Tibial artery (tissue), 4 donors: ENCODE measurements at places on chromosomes 13 and 19.

GRCh38 chr13:71240911-71241310 is 626.1 kb downstream of the DACH1 start:
- DNase-seq, result no peak

DNA sequence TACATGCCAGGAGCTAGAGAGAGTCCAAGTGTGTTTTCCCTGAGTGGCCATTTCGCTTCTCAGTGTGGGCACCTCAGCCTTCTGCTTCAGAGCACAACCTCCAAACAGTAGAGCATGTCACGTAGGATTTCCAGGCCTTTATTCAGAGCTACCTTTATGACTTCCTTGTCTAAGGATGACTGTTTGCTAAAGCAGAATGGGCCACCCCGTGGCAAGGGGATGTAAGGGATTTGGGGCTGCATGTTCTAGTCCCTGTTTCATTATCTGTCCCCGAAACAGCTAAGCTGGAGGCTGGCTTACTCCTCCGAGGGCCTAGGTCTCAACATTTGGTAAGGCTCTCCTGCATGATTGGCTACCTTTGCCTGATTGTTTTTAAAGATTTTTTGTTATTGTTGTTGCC is 6.0 kb downstream of the RNASEH2B start:
- DNase-seq, result no peak

- DNase-seq, result no peak
Observed at GRCh38 chr13:111267205-111267604, 53.2 kb upstream of the TEX29 start.

GRCh38 chr13:95444006-95444730 is 108.4 kb upstream of the CLDN10 start:
- DNase-seq, result no peak

GRCh38 chr13:111253365-111253872 is 67.0 kb upstream of the TEX29 start:
- no peak for DNase-seq

DNA sequence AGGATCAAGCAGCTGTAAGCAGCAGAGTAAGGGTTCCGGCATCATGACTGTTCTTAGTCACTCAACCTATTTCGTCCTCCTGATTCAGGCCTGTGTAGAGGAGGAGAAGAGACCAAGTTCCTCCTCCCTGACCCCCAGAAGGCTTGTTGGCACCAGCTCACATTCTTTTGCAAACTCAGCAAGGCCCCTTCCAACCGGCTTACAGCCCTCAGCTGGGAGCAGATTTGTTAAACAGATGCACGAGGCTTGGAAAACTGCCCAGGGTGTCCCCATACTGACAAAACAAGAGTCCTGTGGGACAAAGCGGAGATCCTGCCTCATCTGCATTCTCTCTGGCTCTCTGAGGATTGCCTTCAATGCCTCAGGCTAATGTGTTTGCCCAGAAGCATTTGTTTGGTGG is 113.2 kb upstream of the SOX21 start:
- DNase-seq, result peak; percentile 78

- DNase-seq, result no peak
Observed at GRCh38 chr13:93922063-93922855, 557.2 kb downstream of the DCT start.

- DNase-seq, result no peak
Observed at GRCh38 chr13:20993661-20994440, 67.5 kb downstream of the LATS2 start.

DNA sequence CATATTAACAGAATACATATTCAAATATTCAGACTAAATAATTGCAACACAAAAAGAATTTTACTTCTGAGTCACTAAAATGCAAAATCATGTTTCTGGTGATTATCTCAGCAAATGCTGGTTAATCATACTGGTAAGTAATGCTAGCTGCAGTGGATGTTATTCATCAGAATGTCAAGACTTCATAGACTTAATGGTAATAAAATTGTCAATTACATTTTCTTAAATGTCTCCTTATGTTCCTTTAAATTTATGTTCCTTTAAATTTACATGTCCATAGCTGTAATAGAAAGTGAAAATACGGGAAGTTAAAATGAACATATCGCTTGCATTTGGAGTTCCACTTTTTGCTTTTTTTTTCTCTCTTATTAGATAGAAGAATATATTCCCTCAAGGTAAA is 853.0 kb downstream of the SLITRK6 start:
- DNase-seq, result no peak

DNA sequence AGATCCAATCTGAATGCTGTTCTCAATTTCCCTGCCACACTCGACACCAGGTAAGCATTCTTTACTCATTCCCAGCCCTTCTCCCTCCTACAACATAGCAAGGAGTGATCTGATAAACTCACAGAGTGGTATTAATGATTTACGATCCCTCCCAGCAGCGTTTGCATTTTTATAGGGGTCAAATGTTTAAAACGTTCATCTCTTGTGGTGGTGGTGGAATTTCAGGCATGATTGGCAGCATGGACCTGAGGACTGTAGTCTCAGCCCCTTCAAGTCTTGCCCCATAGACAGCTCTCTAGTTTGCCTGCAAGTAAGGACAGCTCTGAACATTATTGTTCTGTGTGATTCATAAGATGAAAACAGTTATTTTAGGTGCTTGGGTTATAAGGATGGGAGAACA is 565.7 kb downstream of the EFNB2 start:
- DNase-seq, result no peak

DNA sequence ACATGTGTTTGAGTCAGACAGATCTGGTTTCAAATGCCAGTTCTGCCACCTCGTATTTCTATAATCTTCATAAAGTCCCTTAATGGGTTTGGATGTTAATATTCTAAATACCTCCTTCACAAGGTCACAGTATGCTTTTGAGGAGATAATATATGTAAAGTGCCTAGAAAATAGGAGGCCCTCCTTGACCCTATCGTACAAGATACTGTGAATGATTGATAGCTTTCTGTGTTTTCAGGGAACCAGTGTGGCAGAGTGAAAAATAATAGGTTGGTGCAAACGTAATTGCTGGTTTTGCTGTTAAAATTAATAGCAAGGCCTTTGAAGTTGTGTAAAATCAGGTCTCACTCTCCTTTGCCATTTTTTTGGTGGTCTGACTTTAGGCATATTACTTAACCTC is 77.5 kb upstream of the SCEL start:
- no peak for DNase-seq

DNA sequence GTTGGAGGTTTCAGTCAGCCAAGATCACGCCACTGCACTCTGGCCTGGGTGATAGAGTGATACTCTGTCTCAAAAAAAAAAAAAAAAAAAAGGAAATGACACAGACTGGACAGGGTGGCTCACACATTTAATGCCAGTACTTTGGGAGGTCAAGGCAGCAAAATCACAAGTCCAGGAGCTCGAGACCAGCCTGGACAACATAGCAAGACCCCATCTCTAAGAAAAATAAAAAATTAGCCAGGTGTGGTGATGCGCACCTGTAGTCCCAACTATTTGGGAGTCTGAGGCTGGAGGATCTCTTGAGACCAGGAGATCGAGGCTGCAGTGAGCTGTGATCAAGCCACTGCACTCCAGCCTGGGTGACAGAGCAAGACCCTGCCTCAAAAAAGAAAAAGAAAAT is 22.6 kb upstream of the NAPA start:
- no peak for DNase-seq

DNA sequence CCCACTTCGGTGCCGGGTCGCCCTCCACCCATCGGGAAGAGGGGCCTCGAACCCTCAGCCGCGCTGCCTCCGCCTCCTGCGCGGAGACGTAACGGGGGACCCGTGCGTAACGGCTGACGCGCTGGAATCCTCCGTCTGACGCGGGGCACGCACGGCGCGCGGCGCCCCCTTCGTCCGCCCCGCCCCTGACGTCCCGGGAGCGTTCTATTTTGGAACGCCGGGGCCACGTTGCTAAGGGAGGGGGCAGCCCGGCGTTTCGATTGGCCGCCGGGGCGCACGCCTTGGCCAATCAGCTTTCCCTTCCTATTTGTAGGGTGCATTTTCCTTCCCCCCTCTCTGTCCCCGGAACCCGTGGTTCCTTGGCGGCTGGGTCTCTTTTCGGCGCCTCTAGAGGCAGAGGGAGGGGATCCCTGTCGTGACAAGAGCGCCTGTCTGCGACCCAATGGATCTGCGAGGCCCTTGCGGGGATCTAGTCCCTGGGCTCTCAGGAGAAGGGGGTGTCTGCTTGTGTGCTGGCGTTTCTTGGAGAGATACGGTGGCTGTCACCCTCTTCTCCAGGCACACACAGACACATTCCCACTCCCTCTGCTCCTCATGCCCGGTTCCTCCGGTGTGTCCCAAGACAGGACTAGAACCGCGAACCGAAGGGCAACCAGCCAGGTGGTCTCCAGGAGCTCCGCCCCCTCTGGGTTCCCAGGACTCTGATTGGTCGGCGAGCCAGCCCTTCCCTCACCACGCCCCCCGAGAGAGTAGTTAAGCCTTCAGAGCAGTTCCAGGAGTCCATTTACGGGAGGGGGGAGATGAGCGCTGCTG is 1.5 kb downstream of the FOSB start:
- DNase-seq, result peak; percentile 97

GRCh38 chr13:88932950-88933349 is 1261.8 kb downstream of the SLITRK5 start:
- DNase-seq, result no peak

GRCh38 chr13:48334534-48335127 is 31.1 kb downstream of the RB1 start:
- DNase-seq, result no peak

DNA sequence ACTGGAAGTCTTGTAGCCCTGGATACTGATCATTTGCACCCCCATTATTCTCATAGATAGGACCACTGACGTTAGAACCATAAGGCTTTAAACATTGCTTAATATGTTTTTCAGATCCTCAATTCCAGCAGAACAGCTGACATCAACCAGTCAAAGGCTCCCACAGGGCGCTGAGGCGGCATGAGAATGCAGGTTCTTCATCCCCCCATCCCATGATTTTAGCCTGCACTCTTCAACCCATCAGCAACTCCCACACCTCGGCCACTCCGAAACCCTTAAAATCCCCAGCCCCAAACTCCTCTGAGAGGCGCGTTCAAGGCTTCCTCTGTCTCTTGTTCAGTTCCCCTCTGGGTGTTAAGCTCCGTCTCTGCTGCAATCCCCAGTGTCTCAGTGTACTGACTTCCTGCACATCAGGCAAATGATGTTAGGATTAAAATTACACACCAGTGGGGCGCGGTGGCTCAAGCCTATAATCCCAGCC is 24.3 kb upstream of the LAMP1 start:
- no peak for DNase-seq

- no peak for DNase-seq
Observed at GRCh38 chr19:35742121-35742724, at the start of gene IGFLR1. TSS of gene IGFLR1 (minus strand) at chr19:35742452. CDS start at chr19:35741180, 1,272 bp downstream.

DNA sequence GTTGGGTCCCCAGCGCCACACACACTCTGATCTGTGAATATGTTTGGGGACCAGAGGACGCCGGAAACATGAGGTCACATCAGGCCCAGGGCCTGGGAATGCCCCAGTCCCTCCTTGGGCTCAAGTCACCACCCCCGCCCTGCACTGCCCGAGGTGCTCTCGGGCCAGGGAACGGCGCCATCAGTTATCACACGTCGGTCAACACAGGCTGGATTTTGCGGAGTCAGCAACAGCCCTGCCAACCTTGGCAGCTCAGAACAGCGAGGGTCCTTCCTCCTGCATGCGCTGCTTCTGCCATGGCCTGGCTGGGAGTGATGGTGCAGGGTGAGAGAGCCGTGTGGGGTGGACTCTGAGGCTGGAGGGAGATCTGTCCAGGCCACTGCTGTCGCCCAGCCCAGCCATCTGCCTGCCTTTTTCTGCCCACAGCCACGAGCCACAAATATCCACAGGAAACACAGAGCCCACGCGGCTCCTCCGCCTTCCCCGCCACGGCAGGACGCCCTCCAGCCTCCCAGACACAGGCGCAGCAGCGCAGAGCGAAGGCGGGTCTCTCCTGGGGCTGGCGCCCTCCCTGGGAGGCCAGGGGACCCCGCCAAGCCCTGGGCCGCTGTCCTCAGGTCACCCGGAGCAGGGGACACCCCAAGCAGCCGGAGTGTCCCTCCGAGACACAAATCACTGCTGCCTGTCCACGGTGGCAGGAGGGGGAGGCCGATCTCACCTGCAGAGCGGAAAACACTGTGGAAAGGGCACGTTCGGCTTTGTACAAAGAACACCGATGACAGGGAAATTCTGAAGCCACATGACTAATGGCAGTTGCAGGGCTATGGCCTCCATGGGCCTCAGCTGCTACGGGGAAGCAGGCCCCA is 31.6 kb upstream of the CACTIN start:
- no peak for DNase-seq

GRCh38 chr13:41286370-41286769 is 23.0 kb upstream of the MTRF1 start:
- no peak for DNase-seq

- no peak for DNase-seq
Observed at GRCh38 chr19:2249010-2249866, at the start of gene AMH. TSS of gene AMH (plus strand) at chr19:2249323. CDS start at chr19:2249333, 10 bp downstream.

DNA sequence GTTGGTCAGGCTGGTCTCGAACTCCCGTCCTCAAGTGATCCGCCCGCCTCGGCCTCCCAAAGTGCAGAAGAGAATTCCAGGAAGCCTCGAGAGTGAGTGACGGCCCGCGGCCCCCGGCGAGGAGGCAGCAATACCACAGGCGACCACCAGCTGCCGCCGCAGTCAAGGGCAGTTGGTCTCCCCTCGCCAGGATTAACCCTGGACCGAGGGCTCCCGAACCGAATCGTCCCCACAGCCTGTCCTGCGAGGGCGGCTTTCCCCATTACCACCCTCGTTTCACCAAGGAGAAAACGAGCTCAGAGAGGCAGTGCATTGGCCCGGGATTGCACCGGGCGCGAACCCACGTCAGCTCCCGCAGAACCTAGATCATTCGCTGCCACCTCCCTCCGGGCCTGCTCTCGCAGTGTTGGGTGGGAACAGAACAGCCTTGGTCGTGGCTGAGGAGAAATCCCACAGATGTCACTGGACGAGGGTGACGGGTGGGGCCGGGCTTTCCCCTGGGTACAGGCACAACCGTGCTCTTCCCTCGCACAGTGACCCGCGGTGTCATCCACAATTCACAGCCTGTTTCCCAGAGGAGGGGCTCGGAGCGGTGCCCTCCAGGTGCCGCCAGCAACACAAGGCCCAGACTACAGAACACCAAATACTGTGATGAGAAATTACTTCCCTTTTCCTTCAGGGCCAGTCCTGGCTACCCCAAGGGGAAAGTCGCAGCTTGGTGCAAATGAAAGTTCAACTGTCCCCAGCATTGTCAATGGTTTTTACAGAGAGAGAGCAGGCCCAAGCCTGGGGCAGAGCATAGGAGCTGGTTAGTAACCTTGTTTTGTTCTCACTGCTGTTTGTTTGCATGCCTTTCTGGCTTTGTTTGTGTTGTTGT is 24.8 kb downstream of the C2CD4C start:
- no peak for DNase-seq

GRCh38 chr13:73722120-73722519 is 412.1 kb downstream of the KLF12 start:
- DNase-seq, result no peak

GRCh38 chr13:41306271-41307145 is 4.6 kb upstream of the NAA16 start:
- DNase-seq, result no peak

GRCh38 chr13:51070005-51070649 is 40.9 kb downstream of the C13orf42 start:
- DNase-seq, result peak; percentile 73

- peak; percentile 53 for DNase-seq
Observed at GRCh38 chr13:100535426-100536135, 53.0 kb downstream of the GGACT start.

- DNase-seq, result no peak
Observed at GRCh38 chr19:36058481-36059179, 3.9 kb downstream of the WDR62 start.
